ENCODE measurements at places on chromosomes 6 and 20. TPM values are rescaled to one million over a fixed set of nuclear protein-coding genes. Genes with fewer than 3 reads are reported as not detected.

ULBP1 gene
- 0.29 TPM for total RNA-seq

TREM2 gene
- total RNA-seq: 0.99 TPM

SMLR1 gene
- 0.29 TPM for total RNA-seq

PI16 gene
- total RNA-seq: 8.8 TPM

MCHR2 gene
- total RNA-seq: not detected

CDH4 gene
- total RNA-seq: 4.8 TPM

SLC17A2 gene
- total RNA-seq: 0.58 TPM

C4A gene
- 48.4 TPM for total RNA-seq

HAO1 gene
- not detected for total RNA-seq

HLA-DRB5 gene
- total RNA-seq: 1.8 TPM

LY6G6D gene
- not detected for total RNA-seq

ESF1 gene
- total RNA-seq: 6.4 TPM

TNNC2 gene
- total RNA-seq: 555 TPM

LY86 gene
- 4.1 TPM for total RNA-seq

SLC4A11 gene
- 1.9 TPM for total RNA-seq

XKR7 gene
- total RNA-seq: 0.23 TPM

CLPSL2 gene
- not detected for total RNA-seq

RIMS4 gene
- 1.1 TPM for total RNA-seq

REM1 gene
- total RNA-seq: 2.8 TPM

ENPP5 gene
- 14.6 TPM for total RNA-seq

WFDC10B gene
- not detected for total RNA-seq

FAM217A gene
- total RNA-seq: 0.29 TPM

PRR18 gene
- 0.18 TPM for total RNA-seq

WTAP gene
- total RNA-seq: 91.0 TPM

OARD1 gene
- 30.7 TPM for total RNA-seq

PDYN gene
- 0.12 TPM for total RNA-seq

NKAIN2 gene
- total RNA-seq: 12.4 TPM

HNF4A gene
- 28.7 TPM for total RNA-seq

SAMD5 gene
- total RNA-seq: 12.5 TPM

TNFRSF21 gene
- total RNA-seq: 25.0 TPM

SKIC2 gene
- 53.5 TPM for total RNA-seq

PROCR gene
- total RNA-seq: 22.4 TPM

PTGIS gene
- total RNA-seq: 43.4 TPM

OXT gene
- total RNA-seq: not detected

MAP1LC3A gene
- total RNA-seq: 42.6 TPM

SLC22A1 gene
- total RNA-seq: 1.3 TPM

LINC00237 gene
- not detected for total RNA-seq

TTK gene
- 8.5 TPM for total RNA-seq

STMN3 gene
- 20.6 TPM for total RNA-seq

CD40 gene
- total RNA-seq: 3.0 TPM

VSTM2L gene
- 4.7 TPM for total RNA-seq

ULBP2 gene
- 2.3 TPM for total RNA-seq

GCM1 gene
- 0.18 TPM for total RNA-seq
